Activated CD4-positive, alpha-beta memory T cell treated with anti-CD3 and anti-CD28 coated beads, Interleukin-2, amount 10 ng/mL, durations not matched to agents 7 days and 5 days (primary cell): ENCODE measurements at places on chromosomes 2 and 18. TPM values are rescaled to one million over a fixed set of nuclear protein-coding genes. Genes with fewer than 3 reads are reported as not detected.

REG3A gene
- not detected for total RNA-seq

ALLC gene
- not detected for total RNA-seq

DNA sequence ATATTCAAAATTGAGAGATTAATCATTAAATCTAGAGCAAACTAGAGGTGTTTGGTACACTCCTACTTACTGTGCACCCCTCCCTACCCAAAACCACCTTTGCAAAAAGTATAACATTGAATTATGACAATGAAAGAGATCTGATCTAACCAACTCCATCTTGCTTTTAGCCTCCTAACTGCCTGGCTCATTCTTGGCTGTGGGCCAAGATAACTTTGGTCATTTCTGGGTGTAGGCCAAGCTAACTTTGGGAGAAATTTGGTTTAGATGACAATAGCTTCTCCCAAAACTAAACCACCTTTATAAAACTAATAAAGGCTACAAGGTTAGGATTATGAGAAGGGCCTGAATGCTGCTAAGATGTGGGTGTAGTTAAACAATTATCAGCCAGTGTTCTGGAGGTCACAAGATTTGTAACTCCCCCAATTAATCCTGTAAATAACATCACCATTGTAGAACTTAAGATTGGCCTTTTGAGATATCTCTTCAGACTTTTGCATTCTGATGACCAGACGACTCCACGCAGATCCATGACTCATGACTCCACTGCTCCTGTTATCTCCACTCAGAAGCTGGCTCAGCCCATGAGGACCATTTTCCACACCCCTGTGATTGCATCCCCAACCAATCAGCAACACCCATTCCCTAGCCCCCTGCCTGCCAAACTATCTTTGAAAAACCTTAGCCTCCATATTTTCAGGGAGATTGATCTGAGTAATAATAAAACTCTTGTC lies 160.2 kb downstream of the FBXO15 start:
- no peaks in the 10 kb centered on the region for H3K4me1 ChIP-seq
- peaks cover 2% of the 10 kb centered on the region for H3K27me3 ChIP-seq
- no peak for DNase-seq
- H3K4me3 ChIP-seq: no peak overlapping the region
- no peak overlapping the region for H3K27ac ChIP-seq

BCL11A gene
- not detected for total RNA-seq

DNA sequence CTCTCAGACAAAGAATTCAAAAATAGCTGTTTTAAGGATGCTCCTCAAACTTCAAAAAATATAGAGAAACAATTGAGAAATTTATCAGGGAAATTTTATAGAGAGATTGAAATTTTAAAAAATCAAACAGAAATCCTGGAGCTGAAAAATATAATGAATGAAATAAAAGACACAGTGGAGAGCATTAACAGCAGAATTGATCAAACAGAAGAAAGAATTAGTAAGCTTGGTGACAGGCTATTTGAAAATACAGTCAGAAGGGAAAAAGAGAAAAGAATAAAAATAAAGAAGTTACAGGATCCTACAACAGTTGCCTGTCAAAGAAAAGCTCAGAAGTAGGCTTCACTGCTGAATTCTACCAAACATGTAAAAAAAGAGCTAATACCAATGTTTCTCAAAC lies 293.8 kb upstream of the VWC2L start:
- DNase-seq: no peak
- H3K4me1 ChIP-seq: no peaks in the 10 kb centered on the region
- no peak overlapping the region for H3K27ac ChIP-seq
- H3K4me3 ChIP-seq: no peak overlapping the region

DNA sequence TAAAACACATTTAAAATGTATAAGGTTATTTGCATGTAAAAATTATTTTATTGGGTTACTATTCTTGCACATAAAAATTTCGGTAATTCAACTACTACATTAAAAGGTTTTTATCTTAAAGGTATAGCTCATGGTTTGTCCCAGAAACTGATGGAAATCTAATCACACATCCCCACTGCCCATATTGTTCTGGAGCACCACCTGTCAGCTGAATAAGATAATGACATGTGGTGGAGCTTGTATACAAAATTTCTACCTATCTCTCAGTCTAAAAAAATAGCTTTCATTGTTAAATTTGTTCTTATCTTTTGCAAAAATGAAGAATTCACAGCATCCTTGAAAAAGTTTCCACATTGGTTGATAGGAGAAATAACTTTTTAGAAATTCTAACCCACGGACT lies 18.3 kb downstream of the ERBB4 start:
- H3K27me3 ChIP-seq: no peaks in the 10 kb centered on the region
- no peaks in the 10 kb centered on the region for H3K4me1 ChIP-seq
- no peak for DNase-seq
- H3K4me3 ChIP-seq: no peak overlapping the region
- H3K36me3 ChIP-seq: no peaks in the 10 kb centered on the region
- H3K27ac ChIP-seq: no peak overlapping the region

C18orf32 gene
- 31.7 TPM for total RNA-seq

GRCh38 chr18:44229693-44230108 lies 451.0 kb upstream of the SETBP1 start:
- H3K4me3 ChIP-seq: no peak overlapping the region
- no peak for DNase-seq
- H3K36me3 ChIP-seq: no peaks in the 10 kb centered on the region
- H3K27ac ChIP-seq: no peak overlapping the region

DNA sequence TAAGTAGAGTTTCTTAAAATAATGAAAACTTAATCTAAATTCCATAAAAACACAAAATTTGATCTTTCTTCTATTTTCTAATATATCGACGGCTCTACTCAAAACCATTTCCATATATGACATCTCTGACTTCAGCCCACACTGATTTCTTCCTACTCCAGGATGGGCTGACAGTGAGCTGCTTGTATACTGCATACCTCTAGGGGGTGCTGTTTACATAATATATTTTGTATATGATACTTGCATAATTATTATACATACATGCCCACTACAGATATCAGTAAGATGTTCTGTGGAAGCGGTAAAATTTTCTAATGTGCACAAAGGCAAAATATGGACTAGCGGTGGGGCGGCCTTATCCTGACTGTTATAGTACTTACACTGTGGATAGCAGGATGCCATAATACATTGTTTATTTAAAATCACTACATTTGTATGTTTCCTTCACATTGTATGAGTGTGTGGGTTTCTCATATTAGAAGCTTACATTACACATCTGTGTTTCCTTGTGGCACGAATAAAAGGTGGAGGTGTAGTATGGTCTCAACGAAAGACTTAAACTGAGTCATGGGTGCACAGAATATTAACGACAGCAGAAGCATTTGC lies 66.1 kb upstream of the NXPH2 start:
- H3K27me3 ChIP-seq: no peaks in the 10 kb centered on the region
- no peak overlapping the region for H3K27ac ChIP-seq
- no peak for DNase-seq
- no peaks in the 10 kb centered on the region for H3K4me1 ChIP-seq

GRCh38 chr2:64765160-64765805 lies 111.6 kb upstream of the SERTAD2 start:
- H3K27ac ChIP-seq: no peak overlapping the region
- peaks cover 30% of the 10 kb centered on the region for H3K4me1 ChIP-seq
- no peak overlapping the region for H3K4me3 ChIP-seq

- H3K4me1 ChIP-seq: no peaks in the 10 kb centered on the region
- no peak overlapping the region for H3K27ac ChIP-seq
- DNase-seq: no peak
- no peaks in the 10 kb centered on the region for H3K27me3 ChIP-seq
Measured at GRCh38 chr2:66994654-66995053, 402.5 kb upstream of the ETAA1 start.

DNA sequence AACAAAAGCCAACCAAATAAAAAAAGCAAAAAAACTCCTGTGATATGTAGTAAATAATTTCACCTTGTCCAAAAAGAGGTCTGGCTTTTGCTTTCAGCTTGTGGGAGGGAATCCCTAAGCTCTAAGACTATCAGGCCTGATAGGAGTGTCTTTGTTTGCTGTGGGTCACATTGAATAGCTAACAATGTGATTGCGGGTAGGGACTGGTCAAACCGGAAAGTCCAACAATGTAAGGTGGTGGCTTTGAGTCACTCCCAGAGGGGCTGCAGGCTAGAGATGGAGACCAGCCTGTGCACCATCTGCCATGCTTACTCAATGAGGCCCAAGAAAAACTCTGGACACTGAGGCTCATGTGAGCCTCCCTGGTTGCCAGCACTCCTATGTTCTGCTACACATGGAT lies 192.9 kb downstream of the TFCP2L1 start:
- DNase-seq: no peak
- H3K27ac ChIP-seq: no peak overlapping the region
- H3K4me1 ChIP-seq: no peaks in the 10 kb centered on the region
- H3K36me3 ChIP-seq: no peaks in the 10 kb centered on the region
- peaks cover 3% of the 10 kb centered on the region for H3K27me3 ChIP-seq
- no peak overlapping the region for H3K4me3 ChIP-seq

FKBP1B gene
- 5.5 TPM for total RNA-seq

- H3K4me1 ChIP-seq: no peaks in the 10 kb centered on the region
- H3K27me3 ChIP-seq: no peaks in the 10 kb centered on the region
- DNase-seq: no peak
- H3K36me3 ChIP-seq: no peaks in the 10 kb centered on the region
- no peak overlapping the region for H3K27ac ChIP-seq
Measured at GRCh38 chr2:164512871-164513270, 108.4 kb downstream of the GRB14 start.

TBR1 gene
- not detected for total RNA-seq

- no peaks in the 10 kb centered on the region for H3K36me3 ChIP-seq
- H3K27ac ChIP-seq: no peak overlapping the region
- no peaks in the 10 kb centered on the region for H3K4me1 ChIP-seq
- H3K4me3 ChIP-seq: no peak overlapping the region
- H3K27me3 ChIP-seq: no peaks in the 10 kb centered on the region
- no peak for DNase-seq
Measured at GRCh38 chr2:239763433-239764097, 261.6 kb downstream of the NDUFA10 start.

DTNA gene
- total RNA-seq: 0.33 TPM

DNA sequence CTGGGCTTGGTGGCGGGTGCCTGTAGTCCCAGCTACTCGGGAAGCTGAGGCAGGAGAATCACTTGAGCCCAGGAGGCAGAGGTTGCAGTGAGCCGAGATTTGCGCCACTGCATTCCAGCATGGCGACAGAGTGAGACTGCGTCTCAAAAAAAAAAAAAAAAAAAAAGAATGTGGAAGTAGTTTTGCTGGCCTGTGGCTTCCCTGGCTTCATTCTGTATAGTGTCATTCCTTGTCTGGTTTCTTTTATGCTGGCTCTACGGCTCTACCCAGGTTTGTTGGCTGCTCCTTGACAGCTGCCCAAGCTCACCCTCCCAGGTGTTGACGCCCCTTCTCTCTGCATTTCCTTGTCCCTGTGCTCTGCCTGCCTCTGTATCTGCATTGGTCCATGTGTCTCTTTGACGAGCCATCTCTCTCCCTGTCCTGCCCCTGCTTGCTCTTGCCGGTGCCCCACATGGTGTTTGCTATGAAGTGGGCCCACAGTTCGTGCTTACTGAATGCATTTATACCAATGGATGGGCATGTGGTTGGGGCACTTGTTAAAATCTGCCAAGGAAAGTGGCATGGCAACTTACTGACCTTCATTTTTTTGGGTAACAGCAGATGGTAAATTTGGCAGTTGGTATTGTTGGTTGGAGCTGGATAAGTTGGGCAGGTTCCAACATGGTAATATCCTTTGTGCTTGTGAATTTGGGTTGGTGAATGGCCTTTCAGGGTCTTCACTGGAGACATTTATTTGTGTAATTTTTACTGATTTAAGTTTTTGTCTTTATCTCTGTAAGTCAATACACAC lies 113.9 kb downstream of the MAP4K4 start:
- H3K27me3 ChIP-seq: no peaks in the 10 kb centered on the region
- no peak overlapping the region for H3K4me3 ChIP-seq
- DNase-seq: no peak
- H3K36me3 ChIP-seq: peaks cover 16% of the 10 kb centered on the region
- peaks cover 10% of the 10 kb centered on the region for H3K4me1 ChIP-seq

DNA sequence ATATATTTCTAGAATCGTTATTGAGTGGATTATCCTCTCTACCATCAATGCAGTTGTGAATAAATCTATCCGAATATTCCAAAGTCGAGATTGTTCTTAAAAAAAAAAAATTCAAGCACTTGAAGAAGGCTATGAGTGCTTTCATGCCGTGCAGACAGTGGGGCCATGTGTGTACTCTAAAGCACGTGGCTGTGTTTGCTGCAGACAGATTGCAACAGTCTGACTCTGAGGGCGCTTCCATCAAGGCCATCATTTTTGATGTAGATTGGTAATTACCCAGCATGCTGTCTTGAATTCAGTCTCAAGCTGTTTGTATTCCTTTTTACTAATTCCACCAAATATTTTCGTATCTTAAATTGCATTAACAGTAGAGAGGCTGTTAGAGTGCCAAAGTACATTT lies 325.9 kb upstream of the LINC00305 start:
- no peaks in the 10 kb centered on the region for H3K27me3 ChIP-seq
- H3K27ac ChIP-seq: no peak overlapping the region
- H3K36me3 ChIP-seq: no peaks in the 10 kb centered on the region
- no peak for DNase-seq

GRCh38 chr2:159454185-159454584 lies 162.2 kb downstream of the BAZ2B start:
- no peaks in the 10 kb centered on the region for H3K27me3 ChIP-seq
- H3K27ac ChIP-seq: no peak overlapping the region

DNA sequence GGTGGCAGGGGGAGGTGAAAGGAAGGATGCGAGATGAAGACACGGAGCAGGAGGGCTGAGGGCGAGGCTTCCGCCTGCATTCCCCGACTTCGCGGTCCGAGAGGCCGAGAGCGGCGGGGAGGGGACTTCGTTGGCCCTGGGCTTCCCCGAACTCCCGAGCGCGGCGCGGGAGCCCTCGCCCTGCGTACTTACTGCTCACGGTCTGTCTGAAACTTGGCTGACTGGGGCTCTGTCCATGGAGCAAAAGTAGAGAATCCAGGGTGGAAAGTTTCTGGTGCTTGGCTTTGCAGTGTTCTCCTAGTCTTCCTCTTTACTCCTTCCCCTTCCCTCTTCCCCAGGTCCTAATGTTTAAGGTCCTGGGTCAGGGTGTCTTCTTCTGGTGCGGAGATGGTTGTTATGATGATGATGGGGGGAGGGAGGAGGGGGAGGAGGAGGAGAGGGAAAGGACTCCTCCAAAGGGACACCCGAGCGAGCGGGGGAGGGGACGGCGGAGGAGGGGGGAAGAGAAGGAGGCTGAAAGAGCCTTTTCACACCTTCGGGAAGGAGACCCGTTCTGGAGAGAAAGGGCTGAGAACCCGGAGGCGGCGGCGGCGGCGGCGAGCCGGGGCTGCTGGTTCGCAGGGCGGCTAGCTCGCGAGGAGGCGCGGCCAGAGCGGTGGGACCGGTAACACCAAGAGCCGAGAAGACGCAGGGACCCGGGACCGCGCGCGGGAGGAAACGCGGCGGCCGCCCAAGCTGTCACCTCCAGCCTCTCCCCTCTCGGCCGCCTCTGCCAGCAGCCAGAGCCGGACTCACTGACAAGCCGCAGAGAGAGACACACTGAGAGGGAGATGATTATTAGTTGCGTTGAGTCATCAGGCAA lies at the start of gene SATB2:
Gene SATB2, minus strand, starts transcription at position 793 of the 862 bp plus-strand sequence. CDS start 1,902 bp downstream, outside the sequence.
- H3K36me3 ChIP-seq: peaks cover 16% of the 10 kb centered on the region
- H3K4me1 ChIP-seq: peaks cover 30% of the 10 kb centered on the region
- DNase-seq: no peak
- peaks cover 64% of the 10 kb centered on the region for H3K27me3 ChIP-seq
